ENCODE measurements at places on chromosomes 1 and 21.

DNA sequence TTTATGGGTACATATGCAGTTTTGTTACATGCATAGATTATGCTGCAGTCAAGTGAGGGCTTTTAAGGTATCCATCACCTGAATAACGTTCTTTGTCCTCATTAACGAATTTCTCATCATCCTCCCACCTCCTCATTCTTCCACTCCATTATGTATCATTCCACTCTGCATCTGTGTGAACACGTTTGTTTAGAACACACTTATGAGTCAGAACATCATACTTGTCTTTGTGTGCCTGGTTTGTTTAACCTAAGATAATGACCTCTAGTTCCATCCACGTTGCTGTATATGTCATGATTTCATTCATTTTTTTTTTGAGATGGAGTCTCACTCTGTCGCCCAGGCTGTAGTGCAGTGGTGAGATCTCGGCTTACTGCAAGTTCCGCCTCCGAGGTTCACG is 6.7 kb upstream of the MPC2 start:
- no peak for DNase-seq

DNA sequence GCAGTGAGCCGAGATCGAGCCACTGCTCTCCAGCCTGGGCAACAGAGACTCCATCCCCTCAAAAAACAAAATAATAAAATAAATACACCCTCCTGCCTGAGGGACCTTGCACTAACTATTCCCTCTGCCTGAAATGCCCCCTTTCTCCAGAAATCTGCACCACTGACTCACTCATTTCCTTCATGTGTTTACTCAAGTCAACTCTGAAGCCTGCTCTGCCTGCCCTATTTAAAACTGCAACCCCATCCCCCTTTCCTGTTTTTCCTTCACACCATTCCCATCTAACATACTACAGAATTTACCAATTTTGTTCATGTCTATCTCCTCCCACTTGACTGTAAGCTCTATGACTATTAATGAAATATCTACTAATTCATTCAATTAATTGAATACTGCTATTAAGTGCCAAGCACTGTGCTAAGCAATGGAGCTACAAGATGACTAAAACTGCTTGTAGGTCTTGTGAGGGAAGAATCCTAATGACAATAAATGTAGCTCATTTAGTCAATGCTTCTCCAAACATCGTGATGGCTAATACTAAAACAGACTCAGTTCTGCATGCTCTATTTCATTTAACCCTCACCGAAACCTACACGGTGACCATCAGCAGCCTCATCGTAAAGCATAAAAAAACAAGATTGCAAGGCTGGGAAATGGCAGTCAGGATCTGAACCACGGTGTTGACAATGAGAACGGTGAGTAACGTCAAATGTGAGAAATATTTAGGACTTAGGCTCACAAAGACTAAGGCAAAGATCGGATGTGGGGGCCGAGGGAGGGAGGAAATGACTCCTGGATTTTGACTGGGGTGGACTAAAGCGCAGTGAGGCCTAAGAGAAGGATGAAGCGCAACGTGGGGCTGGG is 749 bp upstream of the TMEM39B start:
- no peak for DNase-seq

- no peak for DNase-seq
Measured at GRCh38 chr1:162906485-162906884, 45.5 kb upstream of the CCDC190 start.

GRCh38 chr1:81802707-81803430 is 2.1 kb downstream of the ADGRL2 start:
- no peak for DNase-seq

DNA sequence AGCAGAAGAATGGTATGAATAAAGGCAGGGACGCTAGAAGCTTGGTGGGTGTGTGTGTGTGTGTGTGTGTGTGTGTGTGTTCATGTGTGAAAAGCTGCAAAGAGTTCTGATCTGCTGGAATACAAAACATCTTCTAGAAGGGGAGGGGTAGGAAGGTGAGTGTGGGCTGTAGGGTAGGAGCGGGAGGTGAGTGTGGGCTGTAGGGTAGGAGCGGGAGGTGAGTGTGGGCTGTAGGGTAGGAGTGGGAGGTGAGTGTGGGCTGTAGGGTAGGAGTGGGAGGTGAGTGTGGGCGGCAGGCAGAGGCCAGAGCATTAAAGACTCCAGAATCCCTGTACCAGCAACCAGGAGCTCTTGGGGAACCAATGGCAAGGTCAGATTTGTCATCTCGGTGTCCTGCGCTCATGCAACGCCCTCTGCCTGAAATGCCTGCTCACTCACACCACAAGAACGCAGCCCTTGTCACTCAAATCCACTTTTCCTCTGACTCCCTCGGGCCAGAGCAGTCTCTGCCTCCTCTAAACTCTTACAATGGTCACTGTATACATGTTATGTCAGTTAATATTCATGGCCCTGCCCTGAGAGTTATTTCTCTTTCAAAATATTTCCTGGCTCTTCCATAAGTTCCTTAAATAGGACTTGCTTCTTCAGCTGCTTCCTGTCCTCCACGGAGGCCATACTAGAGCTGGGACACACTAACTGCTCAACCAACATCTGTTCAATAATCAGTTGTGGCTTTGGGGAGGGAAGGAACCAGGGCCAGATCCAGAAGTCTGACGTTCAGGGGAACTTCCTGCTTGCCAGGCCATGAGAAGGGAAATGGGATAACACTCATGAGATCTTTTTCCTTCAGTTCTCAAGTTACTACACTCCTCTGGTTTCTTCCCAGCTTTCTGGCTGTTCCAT is 53.6 kb upstream of the ZNF644 start:
- no peak for DNase-seq

DNA sequence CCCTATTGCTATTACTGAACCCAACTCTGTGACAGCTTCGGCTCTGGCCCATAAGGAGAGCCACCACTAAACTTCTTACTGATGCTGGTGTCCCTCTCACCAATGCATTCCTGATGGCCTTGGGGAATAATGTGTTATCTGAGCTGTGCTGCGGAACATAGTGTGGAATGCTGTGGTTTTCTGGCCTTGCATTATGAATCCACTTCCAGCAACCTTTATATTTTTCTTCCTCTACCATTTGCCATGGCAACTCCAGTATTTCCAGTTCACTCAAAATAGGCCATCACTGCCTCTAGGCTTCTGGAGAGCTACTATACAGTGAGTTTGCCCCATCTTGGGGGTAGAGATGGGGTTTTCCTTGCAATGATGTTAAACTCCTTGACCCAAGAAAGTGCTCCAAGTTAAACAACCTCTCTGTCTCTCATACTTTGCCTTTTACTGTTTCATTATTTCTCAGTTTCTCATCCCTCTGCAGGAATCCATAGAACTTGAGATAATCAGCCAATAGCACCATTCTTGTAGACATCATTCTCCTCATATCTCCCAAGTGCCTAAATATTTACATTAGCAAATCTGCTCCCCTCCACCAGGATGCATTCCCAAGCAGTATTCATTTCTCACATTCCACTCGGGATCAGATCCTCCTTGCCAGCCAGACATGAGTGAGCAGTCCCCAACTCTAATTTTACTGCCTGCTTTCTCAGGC is 11.1 kb upstream of the RAVER2 start:
- no peak for DNase-seq

GRCh38 chr1:247287460-247287859 is 31.6 kb downstream of the VN1R5 start:
- no peak for DNase-seq

GRCh38 chr1:57186455-57186854 is 220.6 kb upstream of the C8B start:
- no peak for DNase-seq

DNA sequence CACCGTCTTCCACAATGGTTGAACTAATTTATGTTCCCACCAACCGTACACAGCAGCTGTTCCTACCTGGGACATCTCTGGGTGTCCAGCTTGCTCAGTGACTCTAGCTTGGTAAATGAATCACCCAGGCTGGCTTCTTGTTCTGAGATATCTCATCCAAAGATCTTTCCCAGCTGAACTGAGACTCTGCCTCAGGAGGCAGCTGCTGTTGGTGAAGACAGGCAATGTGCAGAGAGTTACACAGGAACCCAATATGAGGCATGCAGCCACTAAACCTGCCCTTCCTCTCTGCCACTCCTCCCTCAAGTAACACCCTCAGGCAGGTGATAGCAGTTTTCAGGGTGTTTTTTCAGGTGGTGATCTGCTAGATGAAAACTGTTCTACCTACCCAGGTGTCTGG is 14.0 kb upstream of the FOXO6 start:
- no peak for DNase-seq

DNA sequence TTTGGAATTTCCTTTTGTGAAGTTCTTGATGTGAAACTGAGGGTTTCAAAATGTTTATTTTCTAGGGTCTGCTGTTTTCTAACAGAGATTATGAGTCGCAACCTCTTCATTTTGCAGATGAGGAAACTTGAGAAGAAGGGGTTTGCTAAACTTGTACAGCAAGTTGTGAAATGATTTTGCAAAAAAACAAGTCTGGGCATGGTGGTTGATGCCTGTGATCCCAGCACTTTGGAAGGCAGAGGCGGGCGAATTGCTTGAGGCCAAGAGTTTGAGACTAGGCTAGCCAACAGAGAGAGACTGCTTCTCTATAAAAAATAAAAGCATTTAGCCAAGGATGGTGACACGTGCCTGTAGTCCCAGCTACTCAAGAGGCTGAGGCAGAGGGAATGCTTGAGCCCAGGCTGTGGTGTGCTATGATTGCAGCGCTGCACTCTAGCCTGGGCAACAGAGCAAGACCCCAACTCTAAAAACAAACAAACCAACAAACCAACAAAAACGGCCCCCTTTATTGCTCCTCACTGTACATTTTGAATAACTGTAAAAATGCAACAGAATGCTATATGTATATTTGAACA is 9.9 kb downstream of the TRIM67 start:
- DNase-seq: no peak

- no peak for DNase-seq
Measured at GRCh38 chr1:172627702-172628101, 31.2 kb upstream of the FASLG start.

- no peak for DNase-seq
Measured at GRCh38 chr1:67031121-67031858, 22.7 kb downstream of the SLC35D1 start.

GRCh38 chr1:12296016-12296415 is 66.2 kb downstream of the VPS13D start:
- no peak for DNase-seq

- no peak for DNase-seq
Measured at GRCh38 chr21:31151156-31152045, 113.1 kb upstream of the KRTAP19-8 start.

DNA sequence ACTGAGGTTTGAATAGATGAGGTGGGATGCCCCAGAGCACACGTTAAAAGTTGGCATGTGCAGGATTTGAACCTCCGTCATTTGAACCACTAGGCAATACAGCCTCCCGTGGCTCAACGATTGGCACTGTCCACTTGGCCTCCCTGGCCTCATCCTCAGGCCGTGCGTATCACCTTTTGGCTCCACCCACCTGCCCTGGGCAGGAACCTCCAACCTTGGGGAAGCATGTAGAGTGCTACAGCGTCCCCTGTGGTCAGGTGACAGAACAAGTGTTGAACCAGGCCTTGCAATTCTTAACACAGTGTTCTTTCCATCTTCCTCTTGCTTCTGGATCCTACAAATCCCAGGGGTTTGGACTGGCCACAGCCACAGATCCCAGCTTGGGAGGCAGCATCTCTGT is 112.6 kb downstream of the PAX7 start:
- DNase-seq: no peak

- no peak for DNase-seq
Measured at GRCh38 chr1:202662081-202662480, 48.2 kb downstream of the SYT2 start.

GRCh38 chr1:6874298-6874697 is 89.0 kb downstream of the CAMTA1 start:
- no peak for DNase-seq

- no peak for DNase-seq
Measured at GRCh38 chr1:91120421-91120820, 98.6 kb upstream of the ZNF644 start.

- no peak for DNase-seq
Measured at GRCh38 chr1:100794748-100795645, 75.5 kb downstream of the VCAM1 start.

GRCh38 chr1:158969855-158970254 is 38.5 kb downstream of the PYHIN1 start:
- peak; percentile 36 for DNase-seq

DNA sequence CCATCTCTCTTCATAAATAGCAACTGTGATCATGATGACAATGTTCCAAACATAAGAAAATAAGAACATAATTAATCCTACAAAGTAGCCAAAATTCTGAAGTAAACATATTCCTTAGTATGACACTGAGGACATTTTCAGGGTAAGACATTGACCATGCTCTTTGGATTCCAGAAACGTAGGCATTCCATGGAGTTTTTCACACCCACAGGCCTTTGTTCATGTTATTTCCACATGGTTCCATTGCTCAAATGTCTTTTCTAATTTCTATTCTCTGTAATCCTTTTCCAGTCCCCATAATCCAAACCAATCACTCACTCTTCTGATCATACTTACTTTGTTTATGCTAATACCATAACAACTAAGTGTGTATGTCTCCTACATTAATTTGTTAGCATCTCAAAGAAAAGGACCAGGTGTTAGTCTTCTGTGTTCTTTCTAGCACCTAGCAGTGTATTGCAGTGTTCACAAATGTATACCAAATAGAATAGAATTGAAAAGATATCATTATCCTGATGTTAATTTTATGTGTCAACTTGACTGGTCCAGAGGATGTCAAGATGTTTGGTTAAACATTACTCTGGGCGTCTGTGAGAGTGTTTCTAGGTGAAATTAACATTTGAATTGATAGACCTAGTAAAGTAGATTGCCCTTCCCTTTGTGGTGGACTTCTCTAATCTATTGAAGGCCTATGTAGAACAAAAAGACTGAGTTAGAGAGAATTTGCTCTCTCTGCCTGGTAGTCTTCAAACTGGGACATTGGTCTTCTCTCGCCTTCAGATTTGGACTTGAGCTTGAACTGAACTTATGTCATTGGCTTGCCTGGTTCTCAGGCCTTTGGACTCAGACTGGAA is 516.6 kb downstream of the PTPRC start:
- DNase-seq: no peak

GRCh38 chr1:55062801-55063576 is 23.6 kb downstream of the PCSK9 start:
- no peak for DNase-seq

GRCh38 chr21:38861989-38862683 is 56.4 kb downstream of the ETS2 start:
- no peak for DNase-seq

- no peak for DNase-seq
Measured at GRCh38 chr1:1135339-1136136, 19.6 kb upstream of the C1orf159 start.

DNA sequence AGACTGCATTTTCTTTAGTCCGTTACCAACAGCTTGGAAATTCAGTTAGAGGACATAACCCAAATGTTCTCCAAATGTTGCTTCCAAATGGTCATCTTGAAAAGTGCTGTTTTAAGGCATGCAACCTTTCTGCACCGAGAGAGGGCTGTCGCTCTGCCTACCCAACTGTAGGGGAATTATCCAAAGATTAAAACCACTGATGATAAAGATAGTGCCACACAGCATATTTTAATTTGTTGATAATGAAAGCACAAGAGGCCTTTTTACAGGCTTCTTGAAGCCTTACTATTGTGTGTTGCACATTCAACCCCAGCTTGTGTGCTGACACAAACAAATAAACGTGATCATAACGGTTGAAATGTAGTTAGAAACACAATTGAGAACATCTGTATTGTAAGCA is 121.5 kb downstream of the LMO4 start:
- DNase-seq: no peak
